ENCODE measurements at places on chromosomes 16 and 17.
A peak's percentile ranks its signal among the peaks of the same experiment; 100 is the strongest.

GRCh38 chr16:27337024-27337423 lies 23.2 kb downstream of the IL4R start:
- no peak for DNase-seq

DNA sequence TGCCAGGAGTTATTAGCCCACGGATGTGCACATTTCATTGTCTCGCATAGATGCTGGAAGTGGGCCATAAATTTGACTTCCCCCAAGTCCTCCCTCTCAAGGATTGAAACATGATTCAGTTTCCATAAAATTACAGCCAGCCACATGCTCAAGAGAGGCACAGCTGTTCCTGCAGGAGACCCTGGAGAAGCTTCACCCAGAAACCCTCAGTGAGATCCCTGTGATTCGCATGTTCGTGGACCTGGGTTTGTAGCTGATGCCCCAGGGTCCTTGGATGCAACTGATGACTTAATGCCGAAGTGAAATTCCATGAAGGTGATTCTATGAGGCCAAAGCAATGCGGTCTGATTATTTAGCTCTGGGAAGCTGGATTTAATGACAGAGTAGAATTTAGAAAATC lies 24.7 kb upstream of the AQP8 start:
- DNase-seq = peak; percentile 60

DNA sequence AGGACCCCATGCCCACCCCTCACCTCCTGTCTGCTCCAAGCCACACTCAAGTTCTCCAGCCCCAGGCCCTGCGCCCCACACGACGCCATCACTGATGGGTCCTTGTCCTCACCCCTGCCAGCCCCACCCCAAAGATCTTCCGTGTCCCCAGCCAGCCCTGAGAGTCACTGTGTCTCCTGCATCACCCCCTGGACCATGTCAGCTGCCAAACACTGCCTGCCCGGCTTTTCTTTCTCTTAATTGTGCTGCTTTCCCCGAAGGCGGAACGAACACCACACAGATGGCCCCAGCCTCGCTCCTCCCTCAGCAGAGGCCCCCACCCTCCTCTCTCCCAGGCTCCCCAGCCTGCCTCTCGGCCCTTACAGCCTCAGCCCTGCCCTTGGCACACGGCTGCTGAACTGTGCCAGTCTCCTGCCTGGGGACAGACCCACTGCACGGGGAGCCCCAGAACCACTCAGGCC lies 4.8 kb upstream of the GAA start:
- no peak for DNase-seq

GRCh38 chr16:72673118-72673517 lies 374.8 kb downstream of the ZFHX3 start:
- peak; percentile 6 for DNase-seq

DNA sequence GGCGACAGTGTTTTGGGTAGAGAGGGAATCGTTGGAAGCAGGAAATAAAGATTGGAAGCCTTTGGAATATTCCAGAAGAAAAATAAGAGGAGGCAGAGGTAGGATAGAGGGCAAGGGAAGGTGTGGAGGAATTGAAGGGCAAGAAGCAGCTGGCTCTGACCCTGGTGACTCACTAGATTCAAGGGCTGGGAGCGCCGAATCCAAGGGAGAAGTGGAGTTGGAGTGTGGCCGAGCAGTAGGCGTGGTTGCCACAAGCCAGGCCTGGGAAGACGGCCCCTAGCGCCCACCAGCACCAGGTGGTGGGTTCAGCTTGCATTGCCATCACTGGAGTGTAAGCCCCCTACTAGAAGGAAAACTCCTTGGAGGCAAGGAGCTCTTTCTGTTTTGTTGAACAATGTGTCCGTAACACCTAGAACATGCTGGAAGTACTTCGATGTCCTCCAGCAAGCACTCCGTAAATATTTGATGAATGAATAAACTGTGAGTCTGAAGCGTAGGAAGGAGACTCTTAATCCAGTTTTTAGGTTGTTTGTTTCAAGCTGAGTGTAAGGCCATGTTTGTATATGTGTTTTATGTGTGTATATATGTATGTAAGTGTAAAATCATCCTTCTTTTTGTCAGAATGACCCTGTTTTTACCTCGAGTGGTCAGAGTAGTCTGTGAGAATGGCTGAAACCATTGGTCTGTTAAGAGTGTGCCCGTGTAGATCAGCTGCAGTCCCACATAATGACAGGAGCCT lies 139.5 kb downstream of the CMIP start:
- DNase-seq = peak; percentile 63

DNA sequence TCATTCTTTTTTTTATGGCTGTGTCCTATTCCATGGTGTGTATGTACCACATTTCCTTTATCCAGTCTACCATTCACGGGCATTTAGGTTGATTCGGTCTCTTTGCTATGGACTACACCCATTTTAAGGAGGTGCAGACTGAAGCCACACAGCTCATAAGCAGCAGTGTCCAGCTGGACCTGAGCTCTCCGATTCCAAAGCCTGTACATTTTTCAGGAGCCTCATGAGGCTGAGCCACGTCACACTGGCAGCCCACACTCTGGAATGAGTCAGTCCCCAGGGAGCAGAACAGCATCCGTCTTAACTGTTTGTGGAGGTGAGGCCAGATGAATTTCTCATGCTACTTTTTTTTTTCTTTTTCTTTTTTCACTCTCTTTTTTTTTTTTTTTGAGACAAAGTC lies 116.1 kb downstream of the C16orf95 start:
- DNase-seq = peak; percentile 99

GRCh38 chr16:23057013-23057596 lies 92.1 kb downstream of the USP31 start:
- DNase-seq = no peak

GRCh38 chr16:55489119-55489955 lies 10.3 kb downstream of the MMP2 start:
- no peak for DNase-seq

GRCh38 chr17:40110026-40110845 lies 9.8 kb upstream of the NR1D1 start:
- DNase-seq = no peak

- DNase-seq = no peak
These were observed 33.1 kb downstream of the TRPV2 start for GRCh38 chr17:16448490-16448889.

DNA sequence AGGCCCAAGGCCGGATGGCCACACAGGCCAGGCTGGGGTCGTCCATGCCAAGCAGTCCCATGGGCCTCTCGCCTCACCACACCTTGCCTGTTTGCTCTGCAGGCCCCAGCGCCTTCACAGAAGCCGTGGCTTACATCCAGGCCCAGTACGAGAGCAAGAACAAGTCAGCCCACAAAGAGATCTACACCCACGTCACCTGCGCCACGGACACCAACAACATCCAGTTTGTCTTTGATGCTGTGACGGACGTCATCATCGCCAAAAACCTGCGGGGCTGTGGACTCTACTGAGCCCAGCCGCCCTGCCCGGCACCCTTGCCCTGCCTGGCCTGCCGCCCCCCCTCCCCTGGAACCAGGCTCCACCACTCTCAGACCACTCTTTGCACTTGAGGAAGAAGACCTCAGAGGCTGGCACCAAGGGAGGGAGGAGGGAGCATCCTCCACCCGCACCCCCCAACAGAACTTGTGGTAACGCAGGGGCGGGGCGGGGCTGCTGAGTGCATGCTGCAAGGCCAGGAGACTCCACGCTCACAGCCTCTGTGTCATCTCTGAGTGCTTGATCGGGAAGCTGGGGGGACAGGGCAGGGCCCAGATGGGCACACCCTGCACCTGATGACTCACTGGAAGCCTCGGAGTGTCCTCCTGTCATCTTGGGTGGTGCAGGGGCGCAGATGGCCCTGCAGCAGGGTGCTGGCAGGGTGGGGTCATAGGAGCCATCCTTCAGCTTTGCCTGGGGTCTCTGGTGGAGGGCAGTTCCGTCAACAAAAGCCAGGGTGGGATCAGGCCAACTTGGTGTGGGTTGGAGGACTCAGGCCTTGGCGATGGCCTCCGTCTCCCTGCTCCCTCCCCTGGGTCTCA lies 81.5 kb downstream of the AMFR start:
- DNase-seq = peak; percentile 3

DNA sequence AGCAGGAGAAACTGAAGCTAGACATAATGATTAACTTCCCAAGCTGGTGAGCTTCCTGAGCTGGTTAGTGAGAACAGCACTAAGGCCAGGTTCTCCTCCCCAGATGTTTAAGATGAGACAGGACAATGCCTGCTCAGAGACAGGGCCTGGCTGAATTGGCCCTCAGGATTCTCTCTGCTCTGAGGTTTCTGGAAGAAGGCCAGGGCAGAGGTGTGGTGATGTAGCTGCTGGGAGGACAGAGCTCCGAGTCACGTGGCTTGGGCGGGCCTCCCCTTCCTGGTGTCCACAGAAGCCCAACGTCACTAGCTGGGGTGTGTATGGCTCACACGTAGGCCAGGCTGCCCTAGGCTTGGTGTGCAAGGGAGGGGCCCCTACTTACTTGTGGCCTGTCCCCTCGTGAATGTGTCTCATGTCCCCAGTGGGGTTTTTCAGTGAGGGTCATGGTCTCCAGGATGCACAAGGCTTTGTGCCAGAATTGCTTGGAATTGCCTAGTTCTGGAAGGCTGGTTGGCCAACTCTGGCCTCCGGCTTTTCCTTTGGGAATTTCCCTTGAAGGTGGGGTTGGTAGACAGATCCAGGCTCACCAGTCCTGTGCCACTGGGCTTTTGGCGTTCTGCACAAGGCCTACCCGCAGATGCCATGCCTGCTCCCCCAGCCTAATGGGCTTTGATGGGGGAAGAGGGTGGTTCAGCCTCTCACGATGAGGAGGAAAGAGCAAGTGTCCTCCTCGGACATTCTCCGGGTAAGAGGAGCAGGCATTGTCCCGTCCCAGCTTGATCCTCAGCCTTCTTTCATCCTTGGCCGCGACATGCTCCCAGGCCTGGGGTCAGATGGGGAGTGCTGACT lies 3.4 kb downstream of the NOD2 start:
- peak; percentile 73 for DNase-seq

GRCh38 chr16:88453217-88453531 lies at the start of gene ZFPM1:
Gene ZFPM1, plus strand, starts transcription at chr16:88453280. Its CDS starts 359 bp downstream, at chr16:88453639.
- DNase-seq = no peak

DNA sequence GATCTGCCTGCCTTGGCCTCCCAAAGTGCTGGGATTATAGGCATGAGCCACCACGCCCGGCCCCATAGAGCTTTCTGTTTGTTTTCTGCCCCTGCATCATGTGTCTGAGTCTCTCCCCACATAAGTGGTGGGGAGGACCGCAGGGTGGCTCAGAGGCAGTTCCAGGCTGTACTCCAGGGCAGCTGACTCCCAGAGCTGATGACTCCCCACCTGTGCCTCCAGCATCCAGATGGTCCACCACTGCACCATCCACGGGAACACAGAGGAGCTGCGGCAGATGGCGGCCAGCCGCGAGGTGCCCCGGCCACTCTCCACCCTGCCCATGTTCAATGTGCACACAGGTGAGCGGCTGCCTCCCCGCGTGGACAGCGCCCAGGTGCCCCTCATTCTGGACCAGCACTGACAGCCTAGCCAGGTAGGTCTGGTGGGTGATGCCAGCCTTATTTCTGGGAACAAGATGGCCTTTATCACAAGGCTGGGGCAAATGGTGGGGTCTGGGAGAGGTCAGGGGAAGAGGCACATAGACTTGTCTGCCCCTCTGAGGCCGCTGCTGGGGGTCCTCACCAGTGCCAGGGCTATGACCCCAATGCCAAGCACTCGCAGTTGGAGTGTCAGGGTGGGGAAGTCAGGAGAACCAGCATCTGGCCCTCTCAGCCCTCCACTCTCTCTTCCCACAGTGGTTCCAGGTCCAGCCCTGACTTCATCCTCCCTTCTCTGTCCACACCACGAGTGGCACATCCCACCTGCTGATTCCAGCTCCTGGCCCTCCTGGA lies 9.4 kb downstream of the SGCA start:
- DNase-seq = no peak

DNA sequence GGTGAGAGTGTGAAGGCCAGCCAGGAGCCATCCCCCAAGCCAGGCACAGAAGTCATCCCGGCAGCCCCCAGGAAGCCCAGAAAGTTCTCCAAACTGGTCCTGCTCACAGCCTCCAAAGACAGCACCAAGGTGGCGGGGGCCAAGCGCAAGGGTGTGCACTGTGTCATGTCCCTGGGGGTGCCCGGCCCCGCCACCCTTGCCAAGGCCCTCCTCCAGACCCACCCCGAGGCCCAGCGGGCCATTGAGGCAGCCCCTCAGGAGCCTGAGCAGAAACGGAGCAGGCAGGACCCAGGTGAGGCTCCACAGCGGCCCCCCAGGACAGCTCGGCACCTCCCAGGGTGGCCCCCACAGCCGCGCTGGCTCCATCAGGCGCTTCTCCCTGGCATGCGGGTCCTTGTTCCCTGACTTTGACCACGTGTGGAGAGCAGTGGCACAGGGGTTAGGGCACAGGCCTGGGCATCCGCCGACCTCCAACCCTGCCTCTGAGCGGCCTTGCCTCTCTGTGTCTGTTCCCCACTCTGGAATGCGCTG lies 13.5 kb downstream of the FLYWCH2 start:
- no peak for DNase-seq

GRCh38 chr17:55784666-55785065 lies 33.8 kb downstream of the PCTP start:
- DNase-seq = no peak

DNA sequence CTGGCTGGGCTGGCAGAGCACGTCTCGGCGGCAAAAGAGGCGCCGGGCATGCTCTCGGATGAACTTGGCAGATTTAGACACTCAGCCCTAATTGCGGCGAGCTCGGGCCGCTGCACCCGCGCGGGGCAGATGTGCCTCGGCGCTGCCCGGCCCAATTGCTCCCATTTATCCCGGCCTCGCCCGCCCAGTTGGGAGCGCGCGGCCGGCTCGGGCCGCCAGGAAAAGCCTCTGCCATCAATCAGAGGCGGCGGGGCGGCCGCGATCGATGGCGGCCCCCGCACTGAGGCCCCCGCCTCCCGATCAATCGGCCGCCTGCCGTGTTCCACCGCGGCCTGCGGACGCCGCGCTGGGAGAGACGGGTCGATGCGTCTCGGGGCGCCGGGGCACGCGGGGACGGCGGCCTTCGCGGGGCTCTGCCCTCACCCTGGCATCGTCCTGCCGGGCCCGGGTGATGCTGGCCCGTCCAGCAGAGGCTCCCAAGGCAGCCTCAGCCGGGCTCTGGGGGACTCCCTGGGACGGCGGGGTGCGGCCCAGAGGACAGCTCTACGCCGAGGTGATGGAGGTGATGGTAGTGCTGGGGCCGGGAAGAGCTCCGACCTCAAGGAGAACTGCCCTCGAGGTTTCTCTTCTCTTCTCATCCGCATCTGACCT lies 200.9 kb upstream of the N4BP1 start:
- DNase-seq = no peak

DNA sequence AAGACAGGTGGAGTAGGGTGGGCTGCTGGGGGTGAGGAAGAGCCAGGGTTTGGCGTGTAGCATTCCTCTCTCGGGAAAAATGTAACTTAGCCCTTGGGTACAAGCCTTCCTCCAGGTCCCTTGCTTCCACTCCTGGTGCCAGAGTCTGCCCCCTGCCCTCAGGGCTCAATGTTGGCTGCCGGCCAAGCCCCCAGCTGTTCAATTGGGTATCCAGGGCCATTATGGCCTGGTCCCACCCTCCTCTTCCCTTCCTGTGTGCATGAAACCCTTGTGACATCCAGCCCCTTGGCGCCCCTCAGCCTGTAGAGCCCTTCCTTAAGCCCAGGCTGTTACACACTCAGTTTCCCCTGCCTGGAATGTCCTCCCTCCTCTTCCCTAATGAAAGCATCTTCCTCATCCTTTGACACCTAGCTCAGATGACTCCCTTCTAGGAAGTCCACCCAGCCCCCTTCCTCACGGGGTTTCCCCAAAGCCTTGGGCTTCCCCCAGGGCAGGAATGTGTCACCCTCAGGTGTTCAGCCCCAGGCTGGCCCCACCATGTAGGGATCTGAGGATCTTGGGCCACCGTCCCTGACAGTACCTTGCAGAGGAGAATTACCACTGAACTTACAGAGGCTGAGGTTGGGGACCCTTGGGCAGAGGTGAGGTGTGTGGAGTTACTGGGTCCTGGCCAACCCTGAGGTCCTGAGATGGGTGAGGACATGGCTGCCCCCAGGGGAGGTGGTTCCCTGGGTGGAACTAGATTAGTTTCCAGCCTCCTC lies 30.0 kb downstream of the B9D1 start:
- no peak for DNase-seq

Measured in AG10803 (cell line).